Peyer's patch (tissue), 4 donors: ENCODE measurements at places on chromosomes 13 and 19. TPM values are rescaled to one million over a fixed set of nuclear protein-coding genes. Genes with fewer than 3 reads are reported as not detected.

DNA sequence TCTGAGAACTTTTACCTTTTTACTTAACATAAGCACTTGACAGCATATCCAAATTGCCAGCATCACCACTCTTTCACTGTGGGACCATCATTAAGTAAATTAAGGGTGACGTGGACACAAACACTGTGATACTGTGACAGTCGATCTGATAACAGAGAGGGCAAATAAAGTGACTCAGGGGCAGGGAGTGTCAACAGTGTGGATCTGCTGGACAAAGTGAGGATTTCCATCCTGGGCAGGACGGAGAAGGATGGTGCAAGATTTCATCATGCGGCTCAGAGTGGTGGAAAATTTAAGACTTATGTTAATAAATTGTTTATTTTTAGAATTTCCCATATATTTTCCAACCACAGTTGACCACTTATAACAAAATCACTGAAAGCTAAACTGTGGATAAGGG lies 60.0 kb upstream of the WDFY2 start:
- no peaks in the 10 kb centered on the region for H3K36me3 ChIP-seq
- no peak for DNase-seq
- H3K4me3 ChIP-seq: no peak overlapping the region
- no peaks in the 10 kb centered on the region for H3K4me1 ChIP-seq
- H3K27me3 ChIP-seq: no peaks in the 10 kb centered on the region

NLRP7 gene
- not detected for total RNA-seq

MTRF1 gene
- total RNA-seq: 17.2 TPM

SYDE1 gene
- total RNA-seq: 6.6 TPM

GRCh38 chr19:4542896-4543841 lies 3.3 kb upstream of the LRG1 start:
- no peak overlapping the region for H3K27ac ChIP-seq
- H3K4me3 ChIP-seq: no peak overlapping the region
- no peaks in the 10 kb centered on the region for H3K27me3 ChIP-seq
- H3K4me1 ChIP-seq: no peaks in the 10 kb centered on the region

GRCh38 chr19:2495130-2495641 lies 19.3 kb downstream of the GADD45B start:
- H3K4me1 ChIP-seq: peaks cover 20% of the 10 kb centered on the region
- H3K27ac ChIP-seq: peak overlapping the region; percentile 69
- no peaks in the 10 kb centered on the region for H3K36me3 ChIP-seq
- no peaks in the 10 kb centered on the region for H3K27me3 ChIP-seq

DNA sequence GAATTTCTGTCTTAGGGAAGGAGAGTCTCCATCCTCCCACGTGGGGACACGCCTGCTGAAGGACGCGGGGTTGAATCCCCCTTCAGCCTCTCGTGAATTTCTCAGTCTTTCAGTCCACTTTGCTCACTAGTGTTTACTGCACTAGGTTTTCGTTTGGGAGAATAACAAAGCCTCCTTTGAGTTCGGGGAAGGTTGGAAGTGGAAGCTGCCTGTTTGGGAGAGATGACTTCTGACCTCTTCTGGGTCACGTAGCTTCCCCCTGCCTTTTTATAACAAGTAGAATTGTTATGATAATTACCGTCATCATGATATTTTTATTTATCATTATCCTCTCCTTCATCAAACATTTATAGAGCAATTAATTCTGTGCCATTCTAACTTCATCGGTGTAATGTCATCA lies 60.7 kb downstream of the ATP11A start:
- H3K4me3 ChIP-seq: no peak overlapping the region
- H3K4me1 ChIP-seq: no peaks in the 10 kb centered on the region
- no peaks in the 10 kb centered on the region for H3K36me3 ChIP-seq
- no peak for DNase-seq

- no peaks in the 10 kb centered on the region for H3K27me3 ChIP-seq
- H3K4me1 ChIP-seq: peaks cover 7% of the 10 kb centered on the region
- H3K27ac ChIP-seq: peak overlapping the region; percentile 87
- H3K36me3 ChIP-seq: no peaks in the 10 kb centered on the region
- DNase-seq: peak; percentile 50
These were observed 703 bp downstream of the NEK3 start for GRCh38 chr13:52158629-52159158.

DNA sequence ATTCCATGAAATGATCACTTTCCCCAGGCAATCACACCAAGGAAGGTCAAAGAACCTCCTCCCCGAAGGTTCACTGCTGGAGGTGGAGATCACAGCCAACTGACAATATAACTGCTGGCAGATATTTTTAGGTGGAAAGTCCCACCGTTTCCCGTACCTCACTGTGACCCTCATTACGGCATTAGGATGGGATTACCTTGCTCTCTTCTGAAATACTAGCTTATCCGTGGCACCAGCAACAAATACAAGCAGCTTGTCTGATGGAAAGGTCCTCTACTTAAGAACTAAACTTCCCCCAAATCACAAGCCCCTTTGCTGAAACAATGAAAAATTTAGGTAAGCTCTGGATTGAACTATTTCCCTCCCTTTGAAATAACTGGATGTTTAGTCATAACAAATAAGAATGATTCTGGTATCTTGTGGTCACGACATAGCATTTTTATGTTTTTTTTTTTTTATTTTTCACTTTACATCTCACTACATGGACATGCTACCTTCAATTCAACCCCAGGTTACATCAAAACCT lies 178.9 kb downstream of the COL4A1 start:
- no peak overlapping the region for H3K4me3 ChIP-seq
- H3K27me3 ChIP-seq: no peaks in the 10 kb centered on the region
- no peaks in the 10 kb centered on the region for H3K36me3 ChIP-seq
- no peak for DNase-seq
- H3K27ac ChIP-seq: no peak overlapping the region
- no peaks in the 10 kb centered on the region for H3K4me1 ChIP-seq

DNA sequence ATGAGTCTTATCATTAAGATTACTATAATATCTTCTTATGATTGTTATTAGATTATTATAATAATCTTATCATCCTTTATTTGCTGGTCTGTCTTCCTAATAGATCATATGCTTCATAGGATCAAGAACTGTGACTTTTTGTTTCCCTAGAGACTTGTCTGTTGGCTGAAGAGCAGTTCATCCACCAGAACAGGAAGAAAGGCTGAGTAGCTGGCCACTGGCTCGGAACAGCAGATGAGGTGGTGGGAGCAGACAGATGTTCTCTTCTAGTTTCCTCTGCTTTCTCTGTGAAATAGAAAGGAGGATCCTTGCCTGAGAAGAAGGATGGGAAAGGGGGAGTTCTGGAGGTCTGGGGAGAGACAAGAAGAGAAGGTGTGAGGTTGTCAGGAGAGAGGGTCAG lies 120.0 kb downstream of the CCNA1 start:
- no peaks in the 10 kb centered on the region for H3K4me1 ChIP-seq
- H3K36me3 ChIP-seq: no peaks in the 10 kb centered on the region
- no peak overlapping the region for H3K4me3 ChIP-seq
- no peak for DNase-seq
- H3K27ac ChIP-seq: no peak overlapping the region
- no peaks in the 10 kb centered on the region for H3K27me3 ChIP-seq

DNA sequence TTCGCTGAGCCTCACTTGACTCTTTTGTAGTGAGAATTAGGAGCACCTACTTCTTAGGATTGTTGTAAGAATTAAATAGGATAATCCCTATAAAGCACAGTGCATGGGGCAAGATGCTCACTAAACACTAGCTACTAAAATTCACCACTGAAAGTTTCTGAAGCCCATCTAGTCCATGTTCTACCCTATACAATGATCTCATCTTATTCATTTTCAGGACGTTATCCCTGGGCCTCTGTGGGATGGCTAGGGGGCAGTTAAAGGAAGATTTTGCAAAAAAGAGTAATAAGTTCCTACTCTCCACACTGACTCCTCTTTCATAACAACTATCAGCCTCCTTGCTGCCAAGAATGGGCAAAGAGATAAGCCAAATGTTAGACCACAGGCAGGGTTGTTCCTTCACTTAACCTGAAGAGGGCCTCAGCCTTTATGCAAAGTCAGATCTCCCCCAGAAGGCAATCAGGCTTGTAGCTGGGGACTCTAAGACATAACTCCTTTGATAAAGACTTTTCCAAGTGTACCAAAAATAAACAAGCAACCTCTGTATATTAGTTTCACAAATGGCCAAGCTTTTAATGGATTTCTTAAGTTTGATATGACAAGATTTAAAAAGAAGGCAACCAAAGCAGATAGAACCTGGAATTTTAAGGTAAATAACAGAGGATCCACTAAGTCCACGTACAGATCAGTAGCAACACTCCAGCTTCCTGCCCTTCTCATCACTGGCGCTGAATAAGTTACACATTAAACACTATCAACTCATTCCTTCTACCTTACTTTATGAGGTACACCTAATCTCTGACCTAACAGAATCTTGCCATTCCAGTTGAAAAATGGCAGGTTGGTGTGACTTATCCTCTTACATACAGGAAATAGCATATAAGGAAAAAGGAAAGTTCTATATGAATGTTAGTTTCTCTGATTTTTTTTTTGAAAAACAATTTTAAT lies 44.4 kb downstream of the ELF1 start:
- peak; percentile 63 for DNase-seq
- H3K36me3 ChIP-seq: no peaks in the 10 kb centered on the region
- peaks cover 77% of the 10 kb centered on the region for H3K4me1 ChIP-seq
- H3K4me3 ChIP-seq: no peak overlapping the region
- peak overlapping the region; percentile 57 for H3K27ac ChIP-seq
- no peaks in the 10 kb centered on the region for H3K27me3 ChIP-seq

PLIN4 gene
- total RNA-seq: 2.3 TPM

DNA sequence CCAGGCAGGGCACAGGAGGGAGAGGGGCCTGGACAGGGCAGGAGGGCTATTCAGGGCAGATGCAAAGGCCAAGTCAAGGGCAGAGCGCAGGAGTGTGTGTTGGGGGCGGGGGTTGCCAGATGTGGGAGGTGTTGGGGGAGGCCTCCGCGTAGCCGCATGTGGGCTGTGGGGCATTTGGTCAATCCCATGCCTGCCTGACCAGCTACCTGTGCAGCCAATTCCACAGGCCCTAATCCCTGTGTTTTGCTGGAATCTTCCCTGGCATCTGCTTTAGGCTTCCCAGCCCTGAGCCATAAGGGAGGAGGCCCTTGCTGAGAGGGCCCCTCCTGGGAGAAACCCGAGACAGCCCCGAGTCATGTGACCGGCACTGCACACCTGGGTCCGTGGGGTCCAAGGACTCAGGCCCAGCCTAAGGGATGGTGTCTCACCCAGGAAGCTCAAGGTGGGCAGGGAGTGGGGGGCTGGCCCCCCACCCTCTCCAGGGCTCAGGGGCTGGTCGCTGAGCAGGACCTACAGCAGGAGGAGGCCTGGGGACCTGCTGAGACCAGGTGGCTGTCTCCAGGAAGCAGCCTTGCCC lies 20.3 kb downstream of the RFX1 start:
- H3K4me1 ChIP-seq: peaks cover 64% of the 10 kb centered on the region
- H3K27ac ChIP-seq: peak overlapping the region; percentile 86
- H3K36me3 ChIP-seq: peaks cover 20% of the 10 kb centered on the region
- no peak for DNase-seq
- H3K4me3 ChIP-seq: no peak overlapping the region
- no peaks in the 10 kb centered on the region for H3K27me3 ChIP-seq

DNA sequence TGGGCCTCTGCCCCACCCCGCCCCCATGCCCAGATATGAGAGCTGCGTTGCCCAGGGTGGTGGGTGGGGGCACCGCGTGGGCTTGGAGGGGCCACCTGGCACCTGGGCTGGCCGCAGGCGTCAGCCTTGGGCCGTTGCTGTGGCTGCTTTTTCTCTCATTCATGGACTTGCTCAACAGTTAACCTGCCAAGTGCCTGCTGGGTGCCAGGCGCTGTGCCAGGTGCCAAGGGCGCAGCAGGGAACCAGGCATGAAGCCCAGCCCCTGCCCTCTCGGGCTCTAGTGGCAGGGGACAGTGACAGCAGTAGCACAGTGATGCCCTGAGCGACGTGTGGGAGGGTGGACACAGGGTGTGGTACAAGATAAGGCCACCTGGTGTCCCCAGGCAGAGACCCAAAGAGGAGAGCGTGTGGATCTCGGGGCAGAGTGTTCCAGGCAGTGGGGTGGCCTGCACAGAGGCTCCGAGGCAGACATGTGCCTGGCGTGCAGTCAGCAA lies 28.1 kb downstream of the DHX34 start:
- no peaks in the 10 kb centered on the region for H3K27me3 ChIP-seq
- no peak overlapping the region for H3K27ac ChIP-seq
- H3K4me3 ChIP-seq: no peak overlapping the region
- no peak for DNase-seq
- no peaks in the 10 kb centered on the region for H3K36me3 ChIP-seq

GRCh38 chr13:106183410-106184065 lies 351.9 kb downstream of the EFNB2 start:
- no peaks in the 10 kb centered on the region for H3K36me3 ChIP-seq
- H3K4me3 ChIP-seq: no peak overlapping the region
- H3K27ac ChIP-seq: no peak overlapping the region
- no peaks in the 10 kb centered on the region for H3K4me1 ChIP-seq
- DNase-seq: peak; percentile 87

ZNF284 gene
- 1.6 TPM for total RNA-seq

ZNF841 gene
- 18.4 TPM for total RNA-seq

GRCh38 chr13:81116461-81117282 lies 775.7 kb upstream of the SPRY2 start:
- no peaks in the 10 kb centered on the region for H3K4me1 ChIP-seq
- H3K4me3 ChIP-seq: peak overlapping the region; percentile 39
- H3K27ac ChIP-seq: no peak overlapping the region
- no peaks in the 10 kb centered on the region for H3K27me3 ChIP-seq

DNA sequence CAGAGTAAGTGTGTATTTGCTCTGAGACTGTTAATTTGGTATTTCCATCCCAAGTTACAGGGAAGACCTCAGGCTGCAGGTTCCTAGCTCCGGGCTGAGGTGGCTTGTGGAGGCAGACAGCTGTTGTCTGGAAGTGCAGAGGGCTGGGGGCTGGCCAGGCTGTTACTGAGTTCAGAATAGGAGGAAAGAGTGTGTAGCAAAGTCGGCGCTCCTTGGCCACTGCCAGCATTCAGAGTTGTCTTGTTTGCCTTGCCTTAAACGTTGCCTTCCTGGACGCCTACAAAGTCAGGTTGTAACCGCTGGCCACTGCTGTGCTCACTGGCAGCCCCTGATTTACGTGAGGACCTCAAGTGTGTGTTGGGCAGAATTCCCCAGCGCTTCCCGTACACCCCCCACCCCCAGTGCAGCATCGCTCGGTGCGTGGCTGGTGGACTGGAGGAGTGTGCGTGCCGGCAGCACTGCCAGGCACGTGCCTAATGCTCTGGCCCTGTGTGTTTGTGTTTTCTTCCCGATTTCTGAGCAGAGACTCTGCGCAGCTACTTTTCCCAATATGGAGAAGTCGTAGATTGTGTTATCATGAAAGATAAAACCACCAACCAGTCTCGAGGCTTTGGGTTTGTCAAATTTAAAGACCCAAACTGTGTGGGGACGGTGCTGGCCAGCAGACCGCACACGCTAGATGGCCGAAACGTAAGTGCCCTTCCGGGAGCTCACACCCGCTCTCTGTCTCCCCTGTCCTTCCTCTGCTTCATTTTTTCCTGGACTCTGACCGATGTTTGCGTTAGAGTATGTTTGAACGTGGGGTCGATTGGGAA lies 10.5 kb downstream of the DAZAP1 start:
- DNase-seq: no peak
- no peaks in the 10 kb centered on the region for H3K27me3 ChIP-seq
- H3K27ac ChIP-seq: no peak overlapping the region
- no peak overlapping the region for H3K4me3 ChIP-seq
- H3K36me3 ChIP-seq: no peaks in the 10 kb centered on the region

CGB8 gene
- not detected for total RNA-seq

ATP7B gene
- 40.2 TPM for total RNA-seq

EBI3 gene
- not detected for total RNA-seq

WDR88 gene
- total RNA-seq: not detected
